ENCODE measurements at places on chromosomes 3 and 15.

DNA sequence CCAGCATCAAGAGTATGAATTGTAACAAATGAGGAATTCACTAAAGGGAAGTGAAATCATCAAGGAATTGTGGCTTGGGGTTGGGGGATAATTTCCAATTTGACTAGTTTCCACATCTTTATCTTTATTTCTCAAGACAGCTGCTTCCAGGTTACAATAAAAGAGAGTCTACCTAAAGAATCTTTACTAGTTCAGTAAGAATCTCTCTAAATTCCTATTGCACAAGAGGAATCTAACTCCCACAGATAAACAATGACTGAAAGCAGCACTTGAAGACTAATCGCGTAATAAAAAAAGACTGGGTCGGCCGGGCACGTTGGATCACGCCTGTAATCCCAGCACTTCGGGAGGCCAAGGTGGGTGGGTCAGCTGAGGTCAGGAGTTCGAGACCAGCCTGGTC lies 194.4 kb downstream of the KBTBD8 start:
- no peak for DNase-seq

GRCh38 chr3:129001101-129001805 lies at the start of gene EFCC1:
Gene EFCC1 (plus strand): TSS chr3:129001304. CDS start chr3:129001629, 325 bp downstream.
- DNase-seq: no peak

GRCh38 chr3:43399034-43399433 lies 112.7 kb downstream of the SNRK start:
- DNase-seq: no peak

DNA sequence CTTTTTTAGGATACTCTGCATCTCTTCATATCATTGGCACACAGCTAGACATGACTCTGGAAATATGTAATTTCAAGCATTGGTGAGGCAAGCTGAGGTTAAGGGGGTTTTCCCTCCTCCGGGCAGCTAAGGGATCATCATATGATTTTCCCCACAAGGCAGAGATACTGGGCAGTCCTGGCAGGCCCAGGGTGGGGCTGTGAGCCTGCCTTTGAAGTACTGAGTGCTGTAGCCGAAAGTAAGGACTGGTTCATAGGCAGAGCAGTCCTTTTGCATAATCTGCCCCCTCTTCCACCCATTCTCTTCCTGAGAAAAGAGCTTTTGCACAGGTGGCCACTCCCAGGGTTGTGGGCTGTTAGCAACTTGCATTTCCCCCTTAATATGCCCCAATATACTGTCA lies 168.8 kb upstream of the MANF start:
- no peak for DNase-seq

DNA sequence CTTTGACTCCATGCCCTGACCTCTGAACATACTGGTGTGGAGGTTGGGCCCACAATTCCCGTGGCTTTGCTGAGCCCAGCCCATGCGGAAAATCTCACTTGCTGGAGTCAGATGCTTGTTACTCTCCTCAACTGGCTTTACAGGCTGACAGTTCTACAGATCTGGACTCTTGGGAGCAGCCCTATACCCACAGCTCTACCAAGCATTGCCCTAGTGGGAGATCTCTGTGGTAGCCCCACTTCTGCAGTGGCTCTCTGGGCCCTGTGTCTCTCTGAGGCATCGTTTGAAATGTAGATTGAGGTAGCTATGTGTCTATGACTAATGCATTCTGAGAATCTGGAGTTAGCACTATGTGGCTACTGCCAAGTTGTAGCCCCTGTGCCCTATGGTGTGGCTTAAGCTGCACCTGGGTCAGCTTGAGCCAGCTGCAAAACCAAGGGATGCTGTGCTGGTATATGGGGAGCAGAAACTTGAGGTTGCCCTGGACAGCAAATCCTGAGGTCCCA lies 625.8 kb upstream of the ALCAM start:
- DNase-seq: no peak

DNA sequence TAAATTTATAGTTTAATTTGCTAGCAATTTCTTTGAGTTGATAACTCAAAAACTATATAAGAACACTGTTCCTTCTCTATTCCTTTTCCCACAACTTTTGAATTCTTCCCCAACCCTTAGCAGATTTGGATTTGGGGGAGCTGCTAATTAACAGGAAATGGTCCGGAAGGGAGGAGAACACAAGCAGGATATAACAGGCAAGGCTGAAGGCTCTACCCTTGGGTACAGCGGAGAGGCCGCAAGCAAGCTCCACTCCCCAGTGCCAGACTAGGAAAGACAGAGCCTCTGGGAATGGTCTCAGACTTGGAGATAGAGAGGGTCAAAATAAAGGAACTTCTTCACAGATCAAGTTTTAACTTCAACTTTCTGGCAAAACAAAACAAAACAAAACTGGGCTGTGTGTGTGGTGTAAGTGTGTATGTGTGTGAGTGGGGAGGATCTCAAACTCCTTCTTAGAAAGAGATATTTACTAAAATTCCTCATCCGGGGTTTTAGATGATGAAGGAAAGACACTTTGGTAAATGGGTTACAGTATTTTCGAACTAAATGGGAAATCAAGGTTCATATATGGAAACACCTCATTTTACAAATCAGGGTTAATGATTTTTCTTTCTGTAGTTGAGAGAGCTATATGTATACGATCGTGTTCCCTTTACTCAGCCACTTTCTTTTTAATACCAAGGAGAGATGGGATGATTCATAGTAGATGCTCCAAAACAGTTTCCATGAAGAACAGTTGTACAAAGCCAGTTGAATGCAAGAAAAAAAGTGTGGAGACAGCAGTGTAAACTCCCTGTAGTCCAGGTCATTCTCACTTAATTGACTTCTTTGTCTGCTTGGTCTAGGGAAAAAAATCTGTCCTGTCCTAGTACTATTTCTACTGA lies 161.1 kb downstream of the TP63 start:
- no peak for DNase-seq

DNA sequence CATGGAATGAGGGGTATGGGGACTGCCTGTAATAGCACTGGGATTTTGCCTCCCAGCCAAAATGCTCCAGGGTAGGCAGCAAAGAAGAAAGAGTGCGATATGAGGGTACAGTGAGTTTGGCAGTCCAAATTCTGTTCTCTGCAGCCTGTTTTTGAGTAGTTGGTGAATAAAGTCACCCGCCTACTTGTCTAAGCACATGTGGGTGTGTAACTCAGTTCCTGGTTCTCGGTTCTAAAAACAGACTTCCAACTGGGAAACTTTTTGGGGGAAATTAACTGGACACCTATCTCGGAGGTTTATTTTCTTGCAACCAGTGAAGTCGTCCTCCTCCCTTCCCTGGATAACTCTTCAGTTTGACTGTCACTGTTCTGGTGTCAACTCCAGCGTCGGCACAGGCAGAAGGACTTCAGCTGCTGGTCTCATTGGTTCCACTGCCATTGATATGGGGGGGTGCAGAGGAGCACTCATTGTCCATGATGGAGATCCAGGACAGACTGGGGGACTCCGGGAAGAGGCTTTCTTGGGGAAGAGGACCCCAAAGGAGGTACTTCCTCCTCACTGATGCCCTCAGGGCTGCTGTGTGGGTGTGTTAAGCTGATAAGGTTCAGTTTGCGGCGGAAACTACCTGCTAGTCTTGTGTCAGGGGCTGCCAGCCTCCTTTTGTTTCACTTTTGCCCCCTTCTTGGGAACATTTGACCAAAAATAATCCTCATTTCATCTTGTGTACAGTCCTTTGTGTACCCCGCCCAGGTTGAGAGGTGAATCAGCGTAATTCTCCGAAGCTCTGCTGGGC lies 13.2 kb downstream of the GHRL start:
- DNase-seq: no peak

GRCh38 chr3:66487465-66487864 lies 13.4 kb downstream of the LRIG1 start:
- no peak for DNase-seq

DNA sequence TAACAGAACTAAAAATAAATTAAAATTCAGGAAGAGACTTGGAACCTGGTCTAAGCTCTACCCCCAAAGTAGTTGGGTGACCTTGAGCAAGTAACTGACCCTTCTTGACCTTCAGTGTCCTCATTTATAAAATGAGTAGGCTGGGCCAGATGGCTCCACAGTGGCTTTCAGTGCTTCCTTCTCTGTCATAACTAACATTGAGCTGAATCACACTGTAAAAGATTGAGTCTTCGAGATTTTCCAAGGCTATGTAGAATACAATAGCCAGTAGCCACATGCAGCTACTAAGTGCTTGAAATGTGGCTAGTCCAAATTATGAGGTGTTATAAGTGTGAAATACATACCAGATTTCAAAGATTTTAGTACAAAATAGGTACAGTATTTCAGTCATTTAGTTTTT lies 313.3 kb downstream of the MECOM start:
- no peak for DNase-seq

- no peak for DNase-seq
Measured at GRCh38 chr3:78285032-78285728, 1245.3 kb downstream of the ROBO2 start.

DNA sequence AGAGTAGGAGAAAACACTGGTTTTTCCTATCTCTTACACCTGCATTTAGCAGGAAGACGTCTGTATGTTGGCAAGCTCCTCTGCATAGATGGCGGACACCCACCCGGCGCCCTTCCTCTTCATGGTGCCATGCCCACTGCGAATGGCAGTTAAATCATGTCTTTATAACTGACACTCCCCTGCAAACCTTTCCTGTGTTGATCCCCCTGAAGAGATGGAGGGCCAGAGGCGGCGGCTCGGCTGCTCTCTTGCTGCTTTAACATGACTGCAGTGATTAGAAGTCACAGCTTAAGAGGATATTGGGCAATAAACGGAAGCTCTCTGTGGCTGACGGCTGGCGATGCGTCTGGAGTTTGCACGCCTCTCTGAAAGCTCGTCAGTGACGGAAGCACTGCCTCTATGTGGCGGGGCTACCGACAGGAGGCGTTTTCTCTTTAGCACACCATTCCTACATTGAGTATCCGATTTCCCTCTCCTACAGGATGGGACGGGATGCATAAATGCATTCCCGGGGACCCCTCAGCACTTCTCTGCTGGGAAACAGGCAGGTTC lies 25.5 kb upstream of the SNRPA1 start:
- DNase-seq: peak; percentile 49

DNA sequence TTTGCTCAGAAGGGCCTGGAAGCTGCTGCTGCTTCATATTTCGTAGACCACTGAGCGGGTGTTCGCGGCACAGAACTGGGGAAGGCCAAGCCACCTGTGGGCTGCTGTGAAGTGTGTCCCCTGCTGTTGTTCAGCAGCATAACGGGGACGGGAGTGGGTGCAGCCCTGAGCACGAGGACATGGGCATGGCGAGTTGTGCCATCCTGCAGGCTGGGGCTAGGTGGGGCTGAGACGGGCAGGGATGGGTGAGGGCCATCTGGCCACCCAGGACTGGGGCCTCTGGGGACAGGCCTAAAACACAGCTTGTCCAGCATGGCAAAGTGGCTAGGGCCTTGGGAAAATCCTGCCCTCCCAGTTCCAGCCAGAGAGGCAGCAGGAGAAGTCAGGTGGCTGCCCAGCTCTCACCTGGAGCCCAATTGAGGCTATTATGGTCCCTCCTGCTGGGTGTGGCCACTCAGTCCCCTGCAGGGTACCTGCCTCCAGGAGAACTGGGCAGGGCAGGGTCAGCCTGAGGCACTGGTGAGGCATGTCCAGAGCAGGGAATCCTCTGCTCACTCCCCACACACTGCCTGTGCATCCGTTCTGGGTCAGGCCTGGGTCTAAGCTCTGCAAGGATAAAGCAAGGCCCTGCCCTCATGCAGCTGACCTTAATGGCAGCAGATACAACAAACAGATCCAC lies 29.5 kb downstream of the CFAP100 start:
- no peak for DNase-seq

DNA sequence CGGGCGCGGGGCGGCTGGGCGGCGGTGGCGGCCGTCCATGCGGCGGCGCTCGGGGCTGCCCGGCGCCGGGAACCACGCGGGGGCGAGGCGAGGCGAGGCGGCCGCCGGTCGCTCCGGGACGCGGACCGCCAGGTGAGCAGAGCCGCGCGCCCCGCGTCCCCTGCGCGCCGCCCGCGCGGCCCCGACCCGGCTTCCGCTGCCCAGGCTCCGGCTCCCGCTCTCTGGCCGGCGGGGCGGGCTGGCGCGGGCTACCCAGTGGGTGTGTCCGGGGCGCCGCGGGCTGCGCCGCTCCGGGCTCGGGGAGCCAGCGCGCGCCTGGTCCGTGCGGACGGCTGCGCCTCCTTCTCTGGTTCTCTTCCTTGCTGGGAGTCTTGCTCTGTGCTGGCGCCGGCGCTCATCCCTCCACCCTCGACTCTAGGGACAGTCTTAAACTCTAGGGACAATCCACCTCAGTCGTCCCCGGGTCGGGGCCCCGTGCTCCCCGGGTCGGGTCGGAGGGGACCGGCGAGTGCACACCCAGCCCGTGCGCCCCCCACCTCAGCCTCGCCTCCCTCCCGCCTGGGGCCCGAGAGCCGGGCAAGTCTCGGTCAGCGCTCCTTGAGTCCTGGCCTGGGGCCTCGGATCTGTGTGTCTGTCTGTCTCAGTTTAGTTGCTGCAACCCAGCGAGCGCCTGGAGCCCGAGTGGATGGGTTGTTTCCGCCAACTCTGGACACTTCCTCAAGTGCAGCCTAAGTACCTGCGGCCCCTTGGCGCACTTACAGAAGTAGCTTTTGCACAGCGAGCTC lies 488 bp downstream of the THSD4 start:
- DNase-seq: no peak

DNA sequence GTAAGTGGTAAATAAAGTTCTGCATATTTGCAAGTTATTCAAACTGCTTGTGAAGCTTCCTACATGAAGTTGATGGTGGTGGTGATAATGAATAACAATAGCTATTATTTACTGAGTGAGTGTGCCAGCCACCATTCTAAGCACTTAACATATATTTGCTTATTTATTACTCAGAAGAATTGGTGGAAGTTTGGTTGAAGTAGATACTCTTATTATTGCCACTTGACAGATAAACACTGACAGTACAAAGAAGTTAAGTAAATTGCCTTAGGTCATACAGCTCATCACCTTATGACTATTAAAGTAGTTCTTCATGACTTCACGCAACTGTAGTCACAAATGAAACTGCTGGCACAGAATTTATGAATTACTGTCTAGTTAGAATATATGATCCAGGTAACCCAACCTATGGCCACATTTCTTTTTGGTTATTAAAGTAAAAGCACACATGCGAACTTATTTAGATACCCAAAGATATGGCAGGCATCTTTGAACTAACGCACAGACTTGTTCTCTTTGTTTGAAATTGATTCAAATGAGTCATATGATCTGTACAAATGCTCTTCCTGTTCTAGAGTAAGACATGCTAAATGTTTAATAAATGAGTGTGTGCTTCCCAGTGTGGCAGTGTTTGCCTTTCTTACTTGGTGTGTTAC lies 99.8 kb upstream of the NR2F2 start:
- DNase-seq: no peak

- DNase-seq: peak; percentile 3
Measured at GRCh38 chr15:65791335-65792137, 557 bp downstream of the DENND4A start.

DNA sequence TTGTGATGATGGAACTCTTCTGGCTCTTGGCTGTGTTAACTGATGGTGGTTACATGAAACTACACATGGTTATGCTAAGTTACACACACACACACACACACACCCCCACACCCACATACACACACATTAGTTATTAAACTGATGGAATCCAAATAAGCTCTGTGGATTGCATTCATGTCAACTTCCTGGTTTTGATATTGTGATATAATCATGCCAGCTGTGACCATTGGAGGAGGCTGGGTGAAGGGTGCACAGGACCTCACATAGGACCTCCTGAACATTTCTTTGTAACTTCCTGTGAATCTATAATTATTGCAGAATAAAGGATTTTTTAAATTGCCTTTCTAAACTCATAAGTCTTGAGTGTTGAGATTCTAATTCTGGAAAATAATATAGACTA lies 58.9 kb upstream of the LIMD1 start:
- no peak for DNase-seq
